ENCODE measurements at places on chromosomes 12 and 14. TPM values are rescaled to one million over a fixed set of nuclear protein-coding genes. Genes with fewer than 3 reads are reported as not detected.

Gene DBX2
- total RNA-seq: not detected

GRCh38 chr14:69298131-69299071 lies 38.4 kb downstream of the GALNT16 start:
- DNase-seq: no peak

- DNase-seq: no peak
Measured at GRCh38 chr14:31410048-31410650, 10.2 kb downstream of the HEATR5A start.

Gene CLEC1B
- total RNA-seq: not detected

Data from Calu3 (cell line).